Activated CD4-positive, alpha-beta T cell treated with anti-CD3 and anti-CD28 coated beads, Interleukin-2, amount 50 U/mL, for 16 hours (primary cell): ENCODE measurements at places on chromosomes 11 and 22.

- DNase-seq: no peak
Measured at GRCh38 chr11:44483919-44484610, 81.4 kb upstream of the CD82 start.

DNA sequence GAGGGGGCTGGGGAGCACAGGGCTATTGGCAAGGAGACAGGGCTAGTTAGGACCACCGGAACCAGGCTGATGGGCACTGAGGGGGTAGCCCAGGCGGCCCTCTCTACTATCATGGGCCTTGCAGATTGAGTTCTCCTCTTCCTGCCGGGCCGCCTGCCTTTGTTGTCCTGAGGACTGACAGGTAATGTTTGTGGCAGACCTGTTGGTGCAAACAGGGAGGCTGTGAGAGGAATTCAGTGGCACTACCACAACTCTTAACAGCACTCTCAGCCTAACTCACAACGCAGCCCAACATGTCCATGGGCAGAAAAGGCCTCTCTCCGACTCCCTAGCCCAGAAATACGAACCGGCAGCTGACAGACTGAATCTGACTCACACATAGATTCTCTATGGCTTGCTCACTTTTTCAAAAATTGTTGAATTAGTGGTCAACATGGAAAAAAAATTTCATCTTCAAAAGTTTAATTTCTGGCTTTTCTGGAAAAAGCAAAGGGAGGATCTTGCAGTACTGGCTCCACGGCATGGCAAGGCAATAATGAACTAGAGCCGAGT lies 11.4 kb downstream of the KCNJ5 start:
- no peak for DNase-seq

DNA sequence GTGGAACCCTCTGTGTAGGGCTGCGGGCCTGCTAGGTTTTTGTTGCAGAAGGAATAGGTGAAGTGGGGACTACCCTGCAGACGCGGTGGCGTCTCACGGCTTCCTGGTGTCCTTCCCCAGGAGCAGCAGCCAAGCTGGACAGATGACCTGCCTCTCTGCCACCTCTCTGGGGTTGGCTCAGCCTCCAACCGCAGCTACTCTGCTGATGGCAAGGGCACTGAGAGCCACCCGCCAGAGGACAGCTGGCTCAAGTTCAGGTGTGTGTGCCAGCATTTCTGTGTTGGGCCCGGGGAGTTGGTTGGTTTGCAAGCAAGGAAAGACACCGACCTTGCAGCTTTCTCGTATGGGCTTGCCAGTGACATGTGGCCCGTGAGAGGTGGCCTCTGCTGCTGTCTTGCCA lies 15.3 kb downstream of the TAB1 start:
- DNase-seq: no peak

DNA sequence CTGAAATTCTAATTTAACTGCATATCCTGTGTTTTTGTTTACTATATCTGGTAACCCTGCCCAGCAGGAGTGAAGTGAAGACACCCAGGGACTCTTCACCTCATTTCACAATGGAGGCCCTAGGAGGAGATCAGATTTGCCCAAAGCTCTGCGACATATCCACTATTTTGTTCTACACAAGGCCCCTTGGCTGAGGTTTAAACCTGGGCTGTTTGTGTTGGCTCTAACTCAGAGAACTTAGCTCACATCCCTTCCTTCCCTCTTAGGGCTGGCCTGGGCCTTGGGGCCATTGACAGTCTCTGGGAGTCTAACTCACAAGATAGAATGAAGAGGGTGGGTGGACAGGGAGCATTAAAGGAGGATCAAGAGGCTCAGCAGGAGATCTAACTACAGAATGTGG lies 8.2 kb upstream of the PLA2G3 start:
- DNase-seq: no peak

- DNase-seq: peak; percentile 68
Measured at GRCh38 chr11:94472916-94473799, 20.5 kb downstream of the MRE11 start.

GRCh38 chr11:31986201-31986889 lies 104.5 kb upstream of the RCN1 start:
- DNase-seq: no peak

DNA sequence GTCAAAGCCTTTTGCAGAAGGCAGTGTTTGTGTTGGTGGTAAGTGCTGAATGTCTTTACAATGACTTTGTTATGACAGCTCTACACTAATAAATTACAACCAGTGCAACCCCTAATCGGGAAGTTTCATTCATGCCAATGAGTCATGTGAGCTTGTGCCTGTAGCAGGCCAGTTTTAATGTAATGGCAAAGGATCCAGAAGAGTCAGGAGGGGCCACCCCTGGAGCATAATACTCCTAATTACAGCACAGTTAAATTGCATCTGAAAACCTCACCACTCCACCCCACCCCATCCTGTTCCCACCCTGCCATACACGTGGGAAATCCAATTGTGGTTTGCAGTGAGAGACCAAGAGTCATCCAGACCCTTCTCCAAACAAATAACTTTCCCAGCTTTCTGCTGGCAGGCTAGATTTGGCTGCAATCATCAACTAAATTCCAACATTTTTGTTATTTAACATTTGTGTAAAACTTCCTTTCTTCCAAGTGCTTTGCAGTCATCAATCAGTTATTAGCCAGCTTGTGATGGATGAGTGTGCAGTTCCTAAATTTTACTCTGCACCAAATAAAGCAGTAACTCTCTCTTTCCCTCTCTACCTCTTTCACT lies 277.3 kb upstream of the FAT3 start:
- no peak for DNase-seq

GRCh38 chr11:19951558-19952115 lies 208.6 kb downstream of the DBX1 start:
- peak; percentile 59 for DNase-seq

GRCh38 chr11:29527391-29527936 lies 489.4 kb downstream of the KCNA4 start:
- peak; percentile 30 for DNase-seq

GRCh38 chr22:33564683-33565082 lies 355.6 kb downstream of the LARGE1 start:
- no peak for DNase-seq

GRCh38 chr11:61923166-61924063 lies 6.0 kb upstream of the RAB3IL1 start:
- DNase-seq: no peak

DNA sequence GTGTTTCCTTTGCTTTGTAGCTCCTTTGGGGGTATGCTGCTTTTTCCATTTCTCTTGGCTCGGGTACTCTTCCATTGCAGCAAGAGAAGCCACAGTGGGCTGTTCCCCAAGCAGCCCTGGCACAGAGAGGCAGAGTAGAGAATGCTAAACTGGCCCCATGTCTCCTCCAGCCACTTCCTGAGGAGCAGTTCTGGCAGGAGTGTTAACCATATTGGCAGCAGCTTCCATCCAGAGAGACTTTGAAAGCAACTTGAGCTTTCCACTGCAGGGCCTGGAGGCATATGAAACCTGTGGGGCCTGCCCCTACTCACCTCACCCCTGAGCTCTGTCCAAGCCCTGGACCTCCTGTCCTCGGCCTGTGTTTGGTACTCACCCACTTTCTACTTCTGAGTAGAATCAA lies 61.8 kb downstream of the ALX4 start:
- DNase-seq: no peak
